ENCODE measurements at places on chromosomes 3 and 15.

DNA sequence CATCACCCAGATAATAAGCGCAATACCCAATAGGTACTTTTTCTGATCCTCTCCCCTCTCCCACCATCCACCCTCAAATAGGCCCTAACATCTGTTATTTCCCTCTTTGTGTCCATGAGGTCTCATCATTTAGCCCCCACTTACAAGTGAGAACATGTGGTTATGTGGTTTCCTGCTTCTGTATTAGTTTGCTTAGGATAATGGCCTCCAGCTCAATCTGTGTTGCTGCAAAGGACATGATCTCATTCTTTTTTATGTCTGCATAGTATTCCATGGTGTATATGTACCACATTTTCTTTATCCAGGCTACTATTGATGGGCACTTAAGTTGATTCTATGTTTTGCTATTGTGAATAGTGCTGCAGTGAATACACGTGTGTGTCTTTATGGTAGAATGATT lies 165.4 kb downstream of the MBNL1 start:
- DNase-seq = no peak

DNA sequence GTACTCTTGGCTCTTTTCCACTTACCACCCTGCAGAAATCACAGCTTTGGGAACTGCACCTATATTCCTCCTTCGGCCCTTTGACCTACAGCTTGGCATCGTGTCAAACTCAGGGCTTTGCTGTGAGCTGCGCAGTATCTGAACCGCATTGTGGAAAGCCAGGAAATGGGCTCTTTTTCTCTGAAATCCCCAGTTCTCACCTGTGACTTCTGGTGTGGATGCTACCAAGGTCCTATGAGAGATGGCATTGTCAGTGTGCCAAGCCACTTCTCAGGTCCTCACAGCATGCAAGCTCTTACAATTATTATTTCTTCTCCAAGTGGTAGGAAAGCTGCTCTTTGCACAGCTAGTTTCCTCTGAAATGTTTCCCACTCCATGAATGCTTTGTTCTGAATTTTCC lies 450.6 kb upstream of the TBL1XR1 start:
- no peak for DNase-seq

GRCh38 chr15:73696641-73697001 lies 12.4 kb downstream of the CD276 start:
- DNase-seq = no peak

- DNase-seq = no peak
Measured at GRCh38 chr3:14413381-14414071, 11.1 kb downstream of the SLC6A6 start.

- DNase-seq = peak; percentile 70
Measured at GRCh38 chr3:118882353-118882947, 152.2 kb downstream of the IGSF11 start.

GRCh38 chr3:52521881-52522650 lies 11.6 kb downstream of the NT5DC2 start:
- no peak for DNase-seq

DNA sequence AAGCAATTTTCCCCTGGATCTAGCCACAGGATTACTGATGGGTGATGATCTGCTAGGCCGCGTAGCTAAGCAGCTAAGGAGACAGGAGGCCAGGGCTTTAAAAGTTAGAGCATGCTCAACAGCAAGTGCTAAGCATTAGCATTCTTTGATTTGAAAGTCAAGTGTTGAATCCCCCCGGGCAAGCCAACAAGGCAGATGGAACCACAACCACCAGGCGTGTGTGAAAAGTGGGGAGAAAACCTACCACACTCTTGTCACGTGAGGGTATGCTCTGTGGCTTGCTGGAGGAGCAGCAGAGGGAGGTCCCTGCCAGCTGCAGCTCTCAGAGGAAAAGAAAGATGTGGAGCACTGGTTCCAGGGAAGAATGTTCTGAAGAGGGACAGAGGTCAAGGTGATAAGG lies 20.9 kb downstream of the SLC51A start:
- DNase-seq = no peak

- DNase-seq = no peak
Measured at GRCh38 chr3:38653685-38654537, 4.4 kb upstream of the SCN5A start.

DNA sequence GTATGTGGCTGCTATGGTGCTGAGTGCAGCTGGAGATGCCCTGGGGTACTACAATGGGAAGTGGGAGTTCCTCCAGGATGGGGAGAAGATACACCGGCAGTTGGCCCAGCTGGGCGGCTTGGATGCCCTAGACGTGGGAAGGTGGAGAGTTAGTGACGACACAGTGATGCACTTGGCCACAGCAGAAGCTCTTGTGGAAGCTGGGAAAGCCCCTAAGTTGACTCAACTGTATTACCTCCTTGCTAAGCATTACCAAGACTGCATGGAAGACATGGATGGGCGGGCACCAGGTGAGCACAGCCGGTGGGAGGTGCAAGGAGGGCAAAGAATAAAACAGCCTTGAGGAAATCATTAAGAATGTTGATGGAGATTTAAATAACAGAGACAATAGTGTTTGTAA lies 2.9 kb downstream of the ADPRH start:
- DNase-seq = no peak

GRCh38 chr3:117540597-117540996 lies 831.0 kb downstream of the TUSC7 start:
- DNase-seq = no peak

- peak; percentile 81 for DNase-seq
Measured at GRCh38 chr3:50150863-50151686, 4.0 kb upstream of the SEMA3F start.

DNA sequence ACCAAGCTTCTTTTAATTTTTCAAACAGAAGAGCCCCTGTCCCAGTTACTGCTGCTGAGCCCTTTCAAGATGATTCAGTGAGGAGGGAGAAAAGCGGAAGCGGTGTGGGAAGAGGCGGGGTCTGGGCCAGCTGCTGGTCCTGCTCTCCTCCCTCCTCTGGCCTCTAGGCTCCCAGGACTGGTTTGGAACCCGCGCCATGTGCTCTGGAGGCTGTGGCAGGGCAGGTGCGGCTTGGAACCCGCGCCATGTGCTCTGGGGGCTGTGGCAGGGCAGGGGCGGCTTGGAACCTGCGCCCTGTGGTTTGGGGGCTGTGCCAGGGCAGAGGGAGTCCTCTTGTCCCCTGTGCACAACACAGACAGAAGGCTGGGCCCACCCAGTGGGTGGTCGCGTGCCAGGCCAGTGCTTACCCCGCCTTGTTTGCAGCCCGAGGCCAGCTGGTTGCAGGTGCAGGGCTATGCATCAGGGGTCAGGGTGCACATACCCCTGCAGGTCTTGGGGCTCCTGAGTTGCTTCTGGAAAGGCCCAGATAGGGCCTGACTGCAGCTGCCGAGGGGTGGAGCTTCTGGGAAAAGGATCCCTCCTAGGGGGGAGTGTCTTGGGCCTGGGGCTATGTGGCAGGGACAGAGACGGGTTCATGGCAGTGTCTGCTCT lies 12.2 kb downstream of the ALG1L2 start:
- peak; percentile 47 for DNase-seq

GRCh38 chr3:138909904-138910303 lies 37.0 kb downstream of the FOXL2 start:
- no peak for DNase-seq

GRCh38 chr3:112012205-112012992 lies 13.7 kb downstream of the TAGLN3 start:
- DNase-seq = no peak

- no peak for DNase-seq
Measured at GRCh38 chr3:120369037-120369467, 19.9 kb upstream of the LRRC58 start.

DNA sequence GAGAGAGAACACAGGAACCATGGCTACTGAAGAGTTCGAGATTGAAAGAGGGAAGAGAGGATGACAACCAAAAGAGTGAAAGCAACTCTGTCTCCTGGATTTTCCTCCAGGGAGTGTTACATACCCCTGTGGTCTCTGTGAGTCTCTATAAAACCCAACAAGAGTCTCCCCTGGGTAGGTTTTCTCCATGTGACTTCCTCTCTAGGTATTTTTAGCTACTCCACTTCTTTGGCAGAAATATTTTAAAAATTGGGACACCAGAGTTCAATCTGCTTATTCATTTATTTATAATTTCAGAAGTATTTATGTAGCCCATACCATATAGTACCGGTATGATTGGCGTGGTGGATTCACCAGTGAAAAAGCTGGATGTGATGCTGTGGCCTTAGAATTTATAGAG lies 671.7 kb upstream of the NR2F2 start:
- no peak for DNase-seq

GRCh38 chr3:15220056-15220455 lies 14.0 kb downstream of the CAPN7 start:
- no peak for DNase-seq

DNA sequence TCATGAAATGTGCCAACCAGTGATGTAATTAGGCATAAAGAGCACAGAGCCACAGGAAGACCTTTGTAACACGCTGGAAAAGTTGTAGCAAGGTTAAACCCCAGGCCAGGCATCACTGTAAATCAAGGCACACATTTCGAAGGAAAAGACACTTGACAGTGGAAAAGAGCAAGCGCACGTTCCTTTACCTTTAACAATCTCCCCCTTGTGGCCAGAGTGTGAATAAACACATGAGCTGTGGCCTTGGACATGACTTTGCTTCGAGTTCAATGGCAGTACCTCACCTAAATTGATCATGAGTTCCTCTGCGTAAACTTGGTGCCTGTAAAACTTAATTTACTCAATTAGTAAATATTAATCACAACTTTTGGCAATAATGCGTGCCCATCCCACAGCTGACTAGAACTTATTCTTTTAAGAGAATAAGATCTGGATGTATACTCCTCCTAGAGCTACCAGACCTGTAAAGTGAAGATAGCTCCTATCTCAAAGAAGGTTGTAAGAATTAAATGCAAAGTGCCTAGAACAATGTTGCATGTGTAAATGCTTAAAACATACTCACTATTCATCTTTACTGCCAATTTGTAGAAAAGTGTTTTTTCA lies 757.0 kb upstream of the NECTIN3 start:
- DNase-seq = peak; percentile 27

- no peak for DNase-seq
Measured at GRCh38 chr15:51828621-51829375, 655 bp upstream of the TMOD3 start.

DNA sequence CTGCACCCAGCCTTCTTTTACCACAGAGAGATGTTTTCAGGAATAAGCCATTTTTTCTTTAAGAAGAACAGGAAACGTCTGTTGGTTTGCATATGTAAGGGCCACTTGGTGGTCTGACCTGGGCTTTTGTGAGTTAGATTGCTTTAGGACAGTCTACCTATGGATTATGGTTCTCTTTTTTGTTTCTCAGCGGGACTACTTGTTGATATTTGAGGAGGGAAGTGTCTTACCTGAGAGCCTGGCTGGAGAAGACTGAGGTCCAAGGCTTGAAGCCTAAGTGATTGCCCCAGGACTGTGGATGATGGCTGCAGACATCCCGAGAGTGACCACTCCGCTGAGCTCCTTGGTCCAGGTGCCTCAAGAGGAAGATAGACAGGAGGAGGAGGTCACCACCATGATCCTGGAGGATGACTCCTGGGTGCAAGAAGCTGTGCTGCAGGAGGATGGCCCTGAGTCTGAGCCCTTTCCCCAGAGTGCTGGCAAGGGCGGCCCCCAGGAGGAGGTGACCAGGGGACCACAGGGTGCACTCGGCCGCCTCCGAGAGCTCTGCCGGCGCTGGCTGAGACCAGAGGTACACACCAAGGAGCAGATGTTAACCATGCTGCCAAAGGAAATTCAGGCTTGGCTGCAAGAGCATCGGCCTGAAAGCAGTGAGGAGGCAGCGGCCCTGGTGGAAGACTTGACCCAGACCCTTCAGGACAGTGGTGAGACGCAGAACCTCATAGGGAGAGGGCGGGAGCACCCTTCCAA lies 3.0 kb downstream of the ZSCAN2 start:
- no peak for DNase-seq

DNA sequence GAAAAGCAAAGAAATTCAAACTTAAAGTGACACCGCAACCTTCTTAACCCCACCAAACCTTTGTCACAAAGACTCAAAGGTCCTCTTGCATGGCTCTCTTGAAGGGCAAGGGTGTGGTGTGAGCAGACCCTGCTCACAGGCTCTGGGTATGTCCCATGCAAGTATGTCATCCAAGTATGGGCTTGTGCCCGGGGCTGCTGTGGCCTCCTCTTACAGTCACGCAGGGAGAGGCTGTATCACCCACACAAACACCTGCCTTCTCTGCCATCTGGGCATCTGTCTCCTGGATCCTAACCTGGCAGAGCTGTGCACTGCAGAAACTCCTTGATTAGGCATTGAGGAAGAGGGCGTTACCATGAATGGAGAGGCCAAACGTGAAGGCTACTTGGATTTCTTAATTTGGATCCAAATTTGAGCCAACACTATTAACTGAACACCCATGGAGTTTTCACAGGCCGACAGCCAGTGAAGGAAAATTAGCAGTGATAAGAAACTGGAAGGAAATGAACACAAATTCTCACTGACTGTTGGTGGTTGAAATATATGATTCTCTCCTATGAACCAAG lies 146.6 kb downstream of the DUT start:
- DNase-seq = no peak

DNA sequence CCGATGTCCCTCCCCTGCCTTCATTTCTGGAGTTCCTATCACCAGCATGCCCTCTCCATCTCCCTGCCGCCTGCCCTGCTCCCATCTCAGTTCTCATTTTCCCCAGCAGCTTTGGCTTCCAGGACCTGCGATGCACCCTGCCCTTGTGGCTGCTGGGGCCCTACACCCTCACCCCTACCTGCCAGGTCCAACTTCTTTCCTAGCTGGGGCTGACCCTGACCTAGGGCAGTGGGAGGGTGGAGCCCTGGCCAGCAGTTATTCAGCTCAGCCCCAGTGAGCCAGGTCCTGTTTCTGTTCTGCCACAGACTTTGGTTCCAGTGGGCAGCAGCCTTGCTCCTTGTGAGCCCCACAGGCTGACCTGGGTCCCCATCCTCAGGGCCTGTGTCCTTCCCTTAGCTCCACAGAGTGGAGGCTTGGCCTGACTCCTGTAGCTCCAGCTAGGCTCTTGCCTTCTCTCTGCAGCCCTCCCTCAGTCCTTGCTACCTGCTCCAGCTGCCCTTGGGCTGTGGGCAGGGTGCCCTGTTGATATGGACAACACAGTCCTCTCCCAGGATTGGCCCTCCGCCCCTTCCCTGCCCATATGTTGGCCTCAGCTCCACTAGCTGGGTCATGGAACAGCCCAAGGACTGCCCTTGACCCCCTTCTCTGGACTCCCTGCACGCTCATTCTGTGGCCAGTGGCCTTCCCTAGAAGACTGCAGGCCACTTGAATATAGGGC lies 34.7 kb upstream of the PDE8A start:
- no peak for DNase-seq

GRCh38 chr15:69164807-69165636 lies 4.6 kb downstream of the GLCE start:
- no peak for DNase-seq

- DNase-seq = no peak
Measured at GRCh38 chr15:33107950-33108349, 86.6 kb downstream of the FMN1 start.

- no peak for DNase-seq
Measured at GRCh38 chr3:100209948-100210771, 50.6 kb upstream of the TBC1D23 start.

DNA sequence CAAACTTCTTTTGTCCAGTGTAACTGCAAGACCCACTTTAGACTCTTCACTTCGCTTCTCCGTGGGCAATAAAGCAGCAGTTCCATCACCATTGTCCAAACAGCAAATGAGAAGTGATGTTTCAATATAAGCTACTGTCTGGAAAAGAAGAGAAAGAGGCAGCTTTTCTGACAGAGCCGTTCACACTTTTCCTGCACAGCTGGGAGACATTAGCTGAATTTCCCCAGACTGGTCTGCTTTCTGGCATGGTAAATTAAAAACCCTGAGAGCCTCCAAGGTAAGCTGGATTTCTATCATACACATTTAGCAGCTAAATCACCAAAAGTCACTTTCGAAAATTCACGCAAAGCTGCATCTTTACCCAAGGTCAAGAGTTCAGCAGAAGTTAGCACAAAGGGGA lies 108.5 kb upstream of the CMC1 start:
- no peak for DNase-seq

- no peak for DNase-seq
Measured at GRCh38 chr3:156396851-156397250, 158.1 kb downstream of the SSR3 start.
